ENCODE measurements at places on chromosomes 12 and 14.

GRCh38 chr12:52407918-52408317 is 1.8 kb upstream of the KRT82 start:
- no peak for DNase-seq

DNA sequence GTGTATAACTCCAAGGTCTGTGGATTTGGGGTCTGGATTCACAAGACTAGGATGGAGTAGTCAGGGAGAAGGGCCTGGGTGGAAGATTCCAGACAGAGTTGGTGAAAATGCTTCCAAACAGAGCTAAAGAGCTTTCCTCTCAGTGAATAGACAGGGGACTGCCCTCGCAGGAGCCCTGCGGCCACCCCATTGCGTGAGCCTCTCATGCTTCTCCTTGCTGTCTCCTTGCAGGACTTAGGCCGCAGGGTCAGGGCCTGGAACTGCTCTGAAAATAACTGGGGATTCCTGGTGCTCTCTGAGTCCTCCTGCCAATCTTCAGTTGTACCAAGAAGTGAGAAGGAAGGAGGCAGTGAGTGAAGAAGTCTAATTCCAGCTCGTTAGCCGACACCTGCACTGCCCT is 49.0 kb upstream of the KCNA1 start:
- no peak for DNase-seq

DNA sequence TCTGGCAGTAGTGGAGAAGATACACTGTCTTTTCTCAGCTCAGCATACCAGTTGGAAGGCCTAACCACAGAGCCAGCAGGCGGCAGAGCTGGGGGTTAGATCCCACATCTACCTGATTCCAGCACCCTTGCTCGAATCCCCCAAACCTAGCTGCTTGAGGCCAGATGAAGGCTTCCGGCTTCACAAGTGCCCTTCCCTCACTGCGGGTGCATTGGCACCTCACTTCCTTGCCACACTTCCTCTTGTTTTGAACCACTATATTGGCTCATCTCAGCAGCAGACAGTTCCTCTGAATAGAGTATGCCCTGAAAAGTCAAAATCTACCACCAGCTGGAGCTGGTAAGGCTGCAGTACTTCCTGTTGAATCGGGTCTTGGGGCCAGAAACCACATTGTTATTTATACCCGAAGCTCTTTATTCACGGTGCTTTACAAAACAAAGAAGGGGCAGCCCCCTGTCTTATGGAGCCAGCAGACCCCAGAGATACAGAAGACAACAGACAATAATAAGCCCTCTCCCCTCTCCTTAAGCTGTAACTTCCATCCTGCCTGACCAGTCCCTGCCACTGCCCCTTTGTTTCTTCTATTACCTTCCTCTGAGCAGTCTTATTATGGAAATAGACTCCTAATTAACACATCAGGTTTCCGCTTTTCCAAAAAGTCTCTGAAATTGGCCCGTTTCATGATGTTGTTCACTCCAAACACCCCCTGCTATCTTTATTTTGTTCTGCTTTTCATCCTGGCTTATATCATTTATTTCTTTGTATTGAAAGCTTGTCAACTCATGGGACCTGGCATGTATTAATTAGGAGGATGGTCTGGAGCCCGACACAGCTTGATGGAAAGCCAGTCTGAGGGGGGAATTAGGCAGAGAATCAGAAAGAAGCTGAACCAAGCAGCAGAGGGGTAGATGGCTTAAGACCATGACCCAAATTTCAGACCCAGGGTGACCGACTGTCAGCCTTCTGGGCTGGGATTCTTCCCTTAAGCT is 233.5 kb downstream of the EFCAB11 start:
- DNase-seq: peak; percentile 99

DNA sequence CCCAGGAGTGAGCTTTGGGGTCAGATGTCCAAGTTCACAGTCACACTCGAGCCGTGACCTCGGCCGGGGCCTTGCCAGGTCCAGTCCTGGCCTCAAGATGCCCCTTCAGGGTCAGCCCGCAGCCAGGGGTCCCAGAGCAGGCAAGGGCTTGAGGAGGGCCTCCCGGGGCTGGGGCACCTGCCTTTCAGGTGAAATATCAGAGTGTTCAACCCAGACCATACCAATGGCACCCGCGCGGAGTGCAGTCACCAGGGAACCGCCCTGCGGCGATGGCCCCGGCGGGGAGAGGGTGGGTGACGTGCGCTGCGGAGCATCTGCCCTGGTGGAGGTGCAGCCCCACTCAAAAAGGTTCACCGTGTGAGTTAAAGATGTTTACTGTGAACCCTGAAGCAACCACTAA is 16.9 kb downstream of the LRCOL1 start:
- no peak for DNase-seq

- DNase-seq: no peak
Observed at GRCh38 chr14:65392296-65392695, 20.2 kb upstream of the FUT8 start.

GRCh38 chr12:109504068-109504467 is 26.6 kb downstream of the UBE3B start:
- DNase-seq: no peak

DNA sequence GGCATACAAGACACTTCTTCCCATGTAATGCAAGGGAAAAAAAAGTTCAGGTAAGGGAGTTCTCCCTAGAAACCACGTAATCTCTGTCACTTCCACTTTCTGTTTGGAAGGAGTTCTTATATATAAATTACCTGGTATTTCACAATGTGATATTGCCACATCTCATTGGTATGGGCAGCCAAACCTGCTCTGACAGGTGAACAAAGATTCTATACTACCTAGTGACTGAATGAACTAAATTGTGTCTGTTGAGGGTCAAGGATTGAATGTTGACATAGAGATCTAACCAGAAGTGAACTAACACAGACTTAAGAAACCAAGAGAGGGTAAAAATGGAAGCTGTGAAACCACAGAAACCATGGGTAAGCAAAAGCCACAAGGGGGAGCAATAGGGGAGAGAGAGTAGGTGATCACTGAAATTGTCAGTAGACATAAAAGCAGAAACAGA is 161.3 kb downstream of the RPL10L start:
- DNase-seq: peak; percentile 1

- no peak for DNase-seq
Observed at GRCh38 chr12:81639196-81639595, 120.0 kb downstream of the PPFIA2 start.

DNA sequence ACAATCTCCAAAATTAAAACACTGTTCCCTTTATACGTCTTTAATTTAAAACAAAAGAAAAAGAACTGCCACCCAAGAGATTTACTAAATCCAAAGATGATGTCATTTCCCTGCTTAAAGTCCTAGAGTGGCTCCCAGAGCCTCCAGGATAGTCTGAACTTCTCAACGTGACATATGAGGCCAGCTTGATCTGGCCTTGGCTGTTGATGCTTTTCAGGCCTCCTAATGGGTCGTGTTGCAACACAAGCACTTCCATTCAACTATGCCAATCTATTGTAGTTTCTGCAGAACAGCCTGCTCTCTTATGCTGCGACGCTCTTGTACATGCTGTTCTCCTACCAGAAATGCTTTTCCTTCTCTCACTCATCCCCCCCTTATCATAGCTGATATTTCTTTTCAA is 35.7 kb downstream of the LGR5 start:
- DNase-seq: no peak

DNA sequence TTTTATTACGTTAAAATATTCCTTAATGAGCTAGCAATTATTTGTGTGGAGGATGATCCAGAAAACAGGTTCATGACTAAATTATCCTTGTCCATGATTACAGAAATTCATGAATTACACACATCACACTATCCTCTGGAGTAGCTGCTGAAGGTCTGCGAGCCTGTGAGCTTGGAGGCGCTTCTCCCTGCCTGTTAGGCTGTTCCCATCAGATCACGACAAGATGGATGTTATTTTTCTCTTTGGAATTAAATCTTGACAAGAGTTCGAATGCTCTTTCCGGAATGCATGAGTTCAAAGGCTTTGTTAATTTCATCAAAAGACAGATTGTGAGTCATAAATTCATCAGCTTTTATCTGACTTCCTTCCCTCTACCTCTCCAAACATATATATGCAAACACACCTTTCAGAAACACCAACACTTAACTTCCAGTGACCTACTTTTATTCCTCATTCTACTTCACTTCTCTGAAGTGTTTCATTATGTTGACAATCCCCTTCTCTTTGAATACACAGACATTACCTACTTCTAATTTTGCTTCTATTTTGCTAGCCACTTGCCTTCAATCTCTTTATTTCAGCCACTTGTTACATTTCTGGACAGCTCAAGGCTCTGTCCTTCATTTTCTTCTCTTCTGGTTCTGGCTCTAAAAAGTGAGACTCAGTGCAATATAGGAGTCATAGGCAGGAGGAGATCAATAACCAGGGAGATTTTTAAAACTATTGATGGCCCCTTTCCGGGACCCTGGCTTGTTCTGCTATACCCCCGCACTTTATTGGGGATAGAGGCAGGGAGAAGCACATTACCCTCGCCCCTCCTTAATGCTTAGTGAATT is 274.6 kb downstream of the BTG1 start:
- DNase-seq: no peak

- DNase-seq: peak; percentile 87
Observed at GRCh38 chr12:12813120-12814101, at the start of gene DDX47. DDX47 (plus strand) TSS chr12:12813346; CDS start chr12:12813368, 22 bp downstream.

DNA sequence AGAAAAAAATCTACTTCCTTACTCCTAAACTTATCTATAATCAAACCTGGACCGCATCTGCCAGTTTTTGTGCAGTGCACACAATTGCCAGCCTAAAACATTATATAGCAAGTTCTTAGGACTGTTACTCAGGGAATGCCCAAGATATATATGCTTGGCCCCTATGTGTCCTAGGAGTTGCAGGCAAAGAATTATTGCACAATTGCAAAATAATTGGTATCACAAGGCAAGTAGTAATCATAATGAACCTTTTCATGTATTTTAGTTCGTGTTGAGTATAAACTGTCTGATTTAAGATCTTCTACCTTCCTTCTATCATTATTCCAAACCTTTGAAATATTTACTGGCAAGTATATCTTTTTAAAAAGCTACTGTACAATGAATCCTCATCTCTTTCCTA is 45.5 kb downstream of the TMTC3 start:
- DNase-seq: no peak

- DNase-seq: no peak
Observed at GRCh38 chr12:119014368-119014767, 33.0 kb downstream of the SRRM4 start.

DNA sequence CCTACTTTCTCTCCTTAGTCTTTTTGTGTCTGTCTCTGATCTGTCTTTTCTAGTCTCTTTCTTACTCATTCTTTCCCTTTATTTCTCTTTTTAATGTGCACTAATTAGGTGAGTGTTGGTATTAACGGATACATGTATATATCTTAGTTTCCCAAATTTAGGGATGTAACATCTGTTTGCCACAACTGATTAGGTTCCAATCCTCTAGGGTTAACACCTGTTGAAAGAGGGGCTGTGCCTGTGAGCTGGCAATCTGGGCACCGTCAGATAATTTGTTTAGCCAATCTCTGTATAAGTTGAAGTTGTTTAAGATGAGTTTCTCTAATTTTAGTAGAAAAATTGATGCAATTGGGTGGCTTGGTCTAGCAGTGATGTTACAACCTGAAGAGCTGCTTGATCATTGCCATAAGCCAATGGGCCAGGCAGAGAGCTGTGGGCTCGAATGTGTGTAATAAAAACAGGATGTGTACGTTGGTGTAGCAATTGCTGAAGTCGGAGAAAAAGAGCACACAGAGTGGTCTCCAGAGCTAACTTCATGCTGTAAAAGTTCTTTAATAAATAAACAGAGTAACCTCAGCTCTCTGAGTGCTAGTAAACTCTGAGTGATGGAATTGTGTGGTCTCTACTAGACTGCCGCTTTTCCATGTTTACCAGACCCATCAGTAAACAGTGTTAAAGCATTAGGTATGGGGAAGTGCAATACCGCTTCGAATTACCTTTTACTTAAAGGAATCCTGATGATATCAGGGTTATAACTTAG is 18.3 kb upstream of the LYZ start:
- DNase-seq: peak; percentile 58

DNA sequence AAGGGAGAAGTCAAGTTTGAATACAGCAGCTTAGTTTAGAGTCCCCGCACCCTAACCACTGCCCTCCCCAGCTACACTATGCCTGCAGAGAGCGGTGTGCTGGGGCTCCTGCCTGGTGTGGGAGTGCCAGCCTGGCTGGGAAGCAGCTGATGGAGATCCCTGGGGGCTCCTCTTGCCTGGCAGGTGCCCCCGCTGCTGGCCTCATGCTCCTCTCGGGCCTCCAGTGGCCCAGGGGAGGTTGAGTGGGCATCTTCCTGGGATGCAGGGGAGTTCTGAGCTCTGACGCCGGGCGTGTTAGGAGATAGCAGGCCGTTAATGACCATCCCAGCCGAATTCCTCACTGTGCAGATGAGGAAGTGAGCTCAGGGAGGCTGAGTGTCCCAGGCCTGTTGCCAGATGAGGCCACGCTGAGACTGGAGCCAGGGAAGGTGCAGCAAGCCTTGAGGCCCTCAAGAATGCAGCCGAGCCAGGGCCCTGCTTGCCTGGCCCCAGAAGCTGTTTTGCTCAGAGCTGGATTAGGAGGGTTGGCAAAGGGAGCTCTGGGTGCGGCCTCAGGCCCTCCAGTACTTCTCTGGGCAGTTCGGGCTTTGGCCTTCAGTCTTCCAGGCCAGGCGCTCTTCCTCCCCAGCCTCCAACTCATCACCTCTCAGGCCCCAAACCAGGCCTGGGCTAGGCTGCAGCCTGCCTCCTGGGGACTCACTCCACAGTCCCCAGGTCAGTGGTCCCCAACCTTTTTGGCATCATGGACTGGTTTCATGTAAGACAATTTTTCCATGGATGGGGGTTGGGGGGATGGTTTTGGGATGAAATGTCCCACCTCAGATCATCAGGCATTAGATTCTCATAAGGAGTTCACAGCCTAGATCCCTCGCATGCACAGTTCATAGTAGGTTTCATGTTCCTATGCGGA is 6.6 kb upstream of the CYP46A1 start:
- no peak for DNase-seq

GRCh38 chr14:100644383-100644782 is 57.2 kb upstream of the BEGAIN start:
- peak; percentile 9 for DNase-seq

All from AML-193 (cell line).